ENCODE measurements at places on chromosomes 13 and 19. TPM values are rescaled to one million over a fixed set of nuclear protein-coding genes. Genes with fewer than 3 reads are reported as not detected.

DNA sequence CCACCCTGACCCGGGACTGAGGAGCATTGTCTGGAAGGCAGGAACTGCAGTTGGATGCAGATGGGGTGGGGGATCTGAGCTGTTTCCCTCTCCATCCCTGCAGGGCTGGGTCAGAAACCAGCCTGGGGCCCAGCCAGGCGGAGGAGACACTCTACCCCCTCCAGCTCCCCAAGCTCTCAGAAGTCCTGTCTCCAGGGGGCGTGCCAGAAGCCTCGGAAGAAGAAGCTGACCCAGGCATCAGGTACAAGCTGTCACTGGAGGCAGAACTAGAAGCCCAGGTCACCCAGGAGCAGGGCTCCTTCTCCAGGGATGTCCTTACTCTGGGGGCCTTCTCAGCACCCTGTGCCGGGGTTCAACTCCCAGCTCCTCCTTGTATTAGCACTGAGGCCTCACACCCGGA lies 15.5 kb downstream of the SIX5 start:
- DNase-seq = no peak

GRCh38 chr19:55702131-55702627 lies 27.2 kb downstream of the EPN1 start:
- DNase-seq = no peak

DNA sequence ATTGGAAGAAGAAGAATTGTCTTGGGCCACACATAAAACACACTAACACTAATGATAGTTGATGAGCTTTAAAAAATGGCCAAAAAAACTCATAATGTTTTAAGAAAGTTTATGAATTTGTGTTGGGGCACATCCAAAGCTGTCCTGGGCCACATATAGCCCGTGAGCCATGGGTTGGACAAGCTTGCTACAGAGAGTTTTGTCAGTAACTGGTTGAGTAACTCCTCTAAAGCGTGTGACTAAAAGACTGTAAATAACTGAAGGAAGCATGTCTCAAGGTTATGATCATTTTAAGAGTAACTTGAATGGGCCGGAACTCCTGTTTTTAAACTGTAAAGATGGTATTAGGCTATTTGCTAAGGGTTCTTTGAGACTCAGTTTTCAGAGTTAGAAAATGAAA lies 118.0 kb downstream of the KL start:
- DNase-seq = no peak

DNA sequence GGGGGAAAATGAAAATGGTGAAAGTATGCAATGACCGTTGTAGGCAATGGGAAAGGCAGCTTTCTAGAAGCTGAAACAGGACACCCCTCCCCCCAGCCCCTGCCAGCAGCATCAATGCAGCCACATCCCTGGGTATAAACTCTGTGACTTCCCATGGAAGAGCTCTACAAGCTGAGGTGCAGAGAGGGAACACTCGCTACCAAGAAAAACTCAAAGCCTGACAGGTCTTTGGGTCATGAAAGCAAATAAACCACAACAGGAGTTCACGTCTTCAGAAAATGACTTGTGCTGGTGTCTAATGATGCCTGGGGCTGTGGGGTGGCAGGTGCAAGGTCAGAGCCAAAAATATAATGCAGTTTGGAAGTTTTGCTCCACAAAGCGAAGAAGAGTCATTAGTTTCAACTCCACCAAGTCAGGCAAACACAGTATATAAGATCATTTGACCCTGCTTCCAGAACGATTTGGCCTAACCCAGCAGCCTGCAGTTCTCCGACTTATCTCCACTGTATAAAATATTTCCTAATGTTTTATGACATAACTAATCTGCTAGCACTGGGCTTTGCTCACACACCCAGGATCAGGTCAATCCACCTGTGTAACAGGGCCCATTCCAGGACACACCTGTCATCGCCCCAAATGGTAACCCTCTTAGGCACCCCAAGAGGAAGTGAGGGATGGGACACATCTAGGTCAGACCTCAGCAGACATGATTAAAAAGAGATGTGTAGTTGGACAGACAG lies 102.1 kb downstream of the IRS2 start:
- DNase-seq = no peak

- no peak for DNase-seq
These were observed 1.5 kb downstream of the KIR2DL3 start for GRCh38 chr19:54739587-54740497.

DNA sequence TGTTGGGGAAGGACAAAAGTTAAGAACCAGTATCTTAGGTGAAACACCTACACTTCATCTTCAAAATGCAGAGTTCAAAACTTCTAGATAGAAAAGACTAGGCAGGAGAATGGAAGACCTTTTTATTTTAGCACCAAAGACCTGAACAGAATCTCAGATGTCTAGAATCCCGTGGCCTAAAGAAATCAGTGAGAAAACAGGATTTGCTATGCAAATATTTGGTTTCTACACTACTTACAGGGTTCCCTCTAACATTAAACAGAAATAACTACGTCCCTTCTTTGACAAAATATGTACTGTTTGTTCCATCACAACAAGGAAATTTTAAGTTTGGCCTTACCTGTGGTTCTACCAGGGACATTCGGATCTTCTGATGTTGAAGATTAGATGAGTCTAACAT lies 21.5 kb downstream of the DIS3 start:
- no peak for DNase-seq

Gene HSH2D
- total RNA-seq = 23.9 TPM

Gene TMC4
- total RNA-seq = not detected

Gene KIR2DL1
- not detected for total RNA-seq

Gene ZNF443
- 3.6 TPM for total RNA-seq

- DNase-seq = no peak
These were observed 135.5 kb upstream of the RNF113B start for GRCh38 chr13:98312606-98313005.

Gene EDDM13
- 1.2 TPM for total RNA-seq

DNA sequence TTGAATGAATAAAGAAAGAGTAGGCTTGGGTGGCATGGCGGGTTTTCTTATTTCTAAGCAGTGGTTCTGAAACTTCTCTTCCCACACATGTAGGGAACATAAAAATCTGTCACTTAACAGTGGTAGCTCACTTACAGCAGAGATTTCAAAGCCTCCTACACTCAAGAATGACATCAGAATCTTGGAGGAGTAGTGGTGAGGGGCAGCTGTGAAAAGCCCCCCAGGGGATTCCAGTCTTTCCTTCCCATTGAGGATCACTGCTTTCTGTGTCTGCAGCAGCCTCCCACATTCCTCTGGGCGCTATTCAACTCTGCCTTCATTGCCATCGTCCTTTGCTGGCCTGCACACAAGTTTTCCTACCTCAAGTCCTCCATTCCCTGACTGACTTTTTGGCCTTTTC lies 8.6 kb upstream of the NEK5 start:
- DNase-seq = no peak

DNA sequence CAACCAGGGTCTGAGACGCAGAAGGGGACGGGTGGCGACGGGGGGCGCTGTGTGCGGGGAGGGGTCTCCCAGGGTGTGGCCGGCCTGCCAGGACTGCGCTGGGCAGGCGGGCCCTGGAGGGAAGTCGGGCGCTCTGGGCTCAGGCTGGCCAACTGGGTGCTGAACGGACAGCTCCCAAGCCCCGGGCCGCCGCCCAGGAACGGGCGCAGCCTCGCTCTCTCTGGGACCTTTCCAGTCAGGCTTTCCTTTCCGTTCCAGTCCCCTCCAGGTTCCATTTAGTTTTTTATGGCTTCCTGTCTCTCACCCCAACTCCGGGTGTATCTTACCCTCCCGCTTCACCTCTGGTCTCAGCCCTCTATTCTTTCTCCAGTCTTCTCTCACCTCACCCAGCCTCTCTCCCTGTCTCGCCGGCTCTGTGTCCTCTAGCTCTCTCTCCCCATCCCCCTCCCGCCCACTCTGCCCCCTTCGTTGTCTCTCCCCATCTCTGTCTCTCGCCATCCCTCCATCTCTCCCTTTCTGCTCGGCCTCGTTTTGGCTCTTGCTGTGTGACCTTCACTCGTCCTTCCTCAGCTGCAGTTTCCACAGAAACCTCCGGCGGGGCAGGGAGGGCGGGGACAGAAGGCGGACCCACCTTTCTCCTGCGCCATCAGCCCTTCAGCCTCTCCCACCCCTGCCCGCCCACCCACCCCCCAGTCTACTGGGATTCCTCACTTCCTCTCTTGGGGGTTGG lies 3.3 kb upstream of the ATP1A3 start:
- DNase-seq = peak; percentile 64

GRCh38 chr13:50459658-50460057 lies 383.8 kb downstream of the DLEU7 start:
- DNase-seq = no peak

- no peak for DNase-seq
These were observed 1092.8 kb downstream of the PCDH9 start for GRCh38 chr13:66137384-66137783.

DNA sequence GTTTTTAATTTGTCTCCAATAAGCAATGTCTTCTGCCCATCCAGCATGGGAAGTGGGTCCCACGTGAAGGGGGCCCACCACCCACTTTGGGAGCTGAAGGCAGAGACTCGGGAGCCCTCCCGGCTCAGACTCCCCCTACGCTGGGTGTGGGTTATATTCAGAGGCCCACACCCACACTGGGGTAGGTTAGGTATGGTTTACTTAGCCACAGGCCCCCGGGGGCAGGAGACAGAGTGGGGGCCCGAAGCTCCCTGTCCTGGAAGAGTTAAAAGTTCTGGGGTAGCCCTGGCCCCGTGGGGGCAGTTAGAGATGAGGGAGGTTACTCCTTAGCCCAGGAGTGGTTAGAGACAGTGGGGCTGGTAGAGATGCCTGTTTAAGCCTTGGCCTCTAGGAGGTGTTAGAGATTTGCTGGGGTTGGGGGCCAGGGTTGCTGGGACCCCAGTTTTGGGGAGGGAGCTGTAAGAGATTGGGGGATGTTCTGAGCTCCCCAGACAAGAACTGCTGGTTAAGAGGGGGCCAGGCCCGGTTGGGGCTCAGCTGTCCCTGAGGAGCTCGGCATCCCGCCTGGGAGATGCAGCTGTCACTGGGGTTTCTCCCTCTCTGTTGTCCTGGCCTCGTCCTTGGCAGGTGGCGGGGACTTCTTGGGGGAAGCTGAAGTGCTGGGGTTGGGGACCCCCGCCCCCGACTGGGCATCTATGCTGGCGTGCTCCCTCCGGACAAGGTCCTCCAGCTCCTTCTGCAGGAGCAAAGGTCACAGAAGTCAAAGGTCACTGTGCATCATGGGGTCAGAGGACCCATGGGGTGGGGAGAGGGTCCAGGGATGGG lies 712 bp upstream of the RINL start:
- DNase-seq = no peak

DNA sequence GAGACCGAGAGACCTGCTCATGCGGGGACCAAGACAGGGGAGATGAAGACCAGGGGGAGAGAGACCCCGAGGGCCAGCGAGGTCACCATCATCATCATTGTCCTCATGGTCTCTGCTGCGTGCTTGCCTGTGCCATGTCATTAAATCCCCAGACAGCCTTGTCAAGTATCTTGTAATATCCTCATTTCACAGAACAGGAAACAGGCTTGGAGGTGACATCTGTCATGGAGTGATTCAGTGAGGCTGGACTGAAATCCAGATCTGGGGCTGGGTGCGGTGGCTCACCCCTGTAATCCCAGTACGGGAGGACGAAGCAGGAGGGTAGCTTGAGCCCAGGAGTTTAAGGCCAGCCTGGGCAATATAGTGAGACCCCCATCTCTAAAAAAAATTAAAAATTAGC lies 5.9 kb upstream of the NANOS2 start:
- no peak for DNase-seq

GRCh38 chr19:23822735-23823134 lies 64.0 kb upstream of the ZNF681 start:
- no peak for DNase-seq

Gene ZNF578
- 0.47 TPM for total RNA-seq

DNA sequence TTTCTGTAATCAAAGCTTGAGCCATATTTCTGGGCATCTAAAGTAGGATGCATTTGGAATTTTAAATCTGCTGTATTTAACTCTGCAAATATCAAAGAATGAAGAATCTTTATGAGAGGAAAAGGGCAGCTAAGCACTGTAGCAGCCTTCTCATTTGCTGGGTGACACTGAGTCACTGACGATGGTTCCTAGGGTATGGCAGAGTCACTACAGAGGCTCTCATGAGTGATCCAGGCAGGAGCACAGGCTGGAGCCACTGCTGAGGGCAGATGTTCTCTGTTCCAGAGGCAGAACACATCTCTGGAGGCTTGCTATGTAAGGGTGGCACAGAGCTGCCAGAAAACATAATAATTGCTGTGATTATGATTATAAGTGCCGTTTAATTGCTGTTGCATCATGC lies 340.7 kb upstream of the HTR2A start:
- no peak for DNase-seq

Gene CYP2F1
- total RNA-seq = not detected

Gene SETDB2
- total RNA-seq = 22.7 TPM

Gene SERPINE3
- total RNA-seq = not detected

DNA sequence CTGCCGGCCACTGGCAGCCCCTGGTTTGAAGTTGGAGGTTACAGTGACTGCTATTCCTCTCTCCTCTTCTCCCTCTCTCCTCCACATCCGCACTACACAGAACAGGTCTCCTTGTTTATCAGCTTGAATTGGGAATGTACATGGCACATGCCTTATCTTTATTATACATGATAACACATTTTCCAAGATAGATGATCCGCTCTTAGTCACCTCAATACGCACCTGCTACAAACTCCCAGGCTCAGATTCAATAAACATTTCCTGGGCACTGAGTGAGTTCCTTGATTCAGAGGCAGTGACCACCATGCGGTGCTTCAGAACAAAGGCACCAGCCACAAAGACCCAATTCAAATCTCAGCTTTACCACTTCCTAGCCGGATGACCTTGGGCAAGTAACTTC lies 227.7 kb downstream of the TSHZ3 start:
- no peak for DNase-seq

DNA sequence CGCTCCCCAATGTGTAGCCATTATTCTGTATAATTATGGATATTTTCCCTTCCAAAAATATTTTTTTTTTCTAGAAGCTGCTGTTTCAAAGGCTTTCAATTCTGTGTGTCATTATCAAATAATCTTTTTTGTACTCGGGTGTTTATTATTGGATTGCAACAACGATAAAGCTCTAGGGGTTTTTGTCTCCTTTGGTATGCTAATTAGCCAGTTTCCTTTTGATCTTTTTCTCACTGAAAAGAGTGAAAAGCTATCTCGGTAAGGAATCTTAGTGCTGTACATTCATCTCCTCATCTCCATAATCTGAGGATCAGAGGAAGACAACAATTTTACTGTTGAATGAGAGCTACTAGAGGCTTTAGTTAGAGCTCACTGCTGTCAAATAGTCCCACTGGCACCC lies 136.6 kb downstream of the OLFM4 start:
- DNase-seq = no peak

DNA sequence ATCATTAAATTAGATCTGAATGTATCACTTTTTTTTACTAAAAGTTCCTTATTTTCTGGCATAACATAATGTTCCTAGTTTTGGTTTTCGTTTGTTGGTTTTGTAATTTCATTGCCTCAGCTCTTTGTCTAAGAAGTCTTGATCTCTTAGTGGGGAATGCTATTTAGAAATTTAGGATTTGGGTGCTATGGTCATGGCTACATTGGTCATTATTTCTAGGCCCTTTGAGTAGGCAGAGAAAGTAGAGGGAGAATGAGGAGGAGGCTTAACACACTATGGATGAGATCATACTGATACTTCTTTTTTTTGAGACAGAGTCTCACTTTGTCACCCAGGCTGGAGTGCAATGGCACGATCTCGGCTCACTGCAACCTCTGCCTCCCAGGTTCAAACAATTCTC lies 41.8 kb downstream of the PIBF1 start:
- no peak for DNase-seq

Gene CD177
- total RNA-seq = not detected

Data from activated naive CD4-positive, alpha-beta T cell treated with anti-CD3 and anti-CD28 coated beads, Interleukin-2, amount 50 U/mL, for 72 hours (primary cell).